ENCODE measurements at places on chromosomes 13 and 19. TPM values are rescaled to one million over a fixed set of nuclear protein-coding genes. Genes with fewer than 3 reads are reported as not detected.

The CRX gene
- total RNA-seq, result not detected

The FGF21 gene
- total RNA-seq, result not detected

- peaks cover 30% of the 10 kb centered on the region for H3K36me3 ChIP-seq
- no peak overlapping the region for H3K4me3 ChIP-seq
- peaks cover 15% of the 10 kb centered on the region for H3K4me1 ChIP-seq
- DNase-seq, result no peak
- no peaks in the 10 kb centered on the region for H3K27me3 ChIP-seq
These were observed 6.6 kb downstream of the ACP4 start for GRCh38 chr19:50796634-50797428.

DNA sequence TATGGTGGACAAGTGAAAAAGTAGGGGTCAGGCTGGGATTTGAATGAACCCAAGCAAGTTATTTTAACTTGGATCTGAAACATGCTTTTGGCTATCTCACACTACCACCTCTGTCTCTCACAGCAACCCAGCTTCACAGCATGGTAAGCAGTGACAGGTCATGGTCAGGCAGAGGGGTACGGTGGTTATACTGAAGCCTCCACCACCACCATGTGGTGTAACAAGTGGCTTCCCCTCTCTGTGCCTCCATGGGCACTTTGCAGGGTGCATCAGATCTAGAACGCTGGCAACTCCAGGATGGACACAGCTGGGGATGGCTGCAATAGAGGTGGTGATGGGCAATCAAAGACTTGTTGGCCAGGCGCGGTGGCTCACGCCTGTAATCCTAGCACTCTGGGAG is 739 bp upstream of the TMEM145 start:
- no peak for DNase-seq
- H3K27me3 ChIP-seq, result peaks cover 32% of the 10 kb centered on the region
- H3K27ac ChIP-seq, result no peak overlapping the region
- H3K4me1 ChIP-seq, result peaks cover 22% of the 10 kb centered on the region
- H3K36me3 ChIP-seq, result no peaks in the 10 kb centered on the region

GRCh38 chr13:43567608-43568007 is 219.2 kb downstream of the ENOX1 start:
- no peaks in the 10 kb centered on the region for H3K36me3 ChIP-seq
- H3K4me1 ChIP-seq, result no peaks in the 10 kb centered on the region
- H3K4me3 ChIP-seq, result no peak overlapping the region
- H3K27ac ChIP-seq, result no peak overlapping the region
- no peak for DNase-seq
- H3K27me3 ChIP-seq, result no peaks in the 10 kb centered on the region

- H3K27me3 ChIP-seq, result peaks cover 33% of the 10 kb centered on the region
- H3K4me3 ChIP-seq, result no peak overlapping the region
- H3K27ac ChIP-seq, result no peak overlapping the region
- peaks cover 13% of the 10 kb centered on the region for H3K4me1 ChIP-seq
These were observed 4.6 kb upstream of the PLPP2 start for GRCh38 chr19:295687-296370.

DNA sequence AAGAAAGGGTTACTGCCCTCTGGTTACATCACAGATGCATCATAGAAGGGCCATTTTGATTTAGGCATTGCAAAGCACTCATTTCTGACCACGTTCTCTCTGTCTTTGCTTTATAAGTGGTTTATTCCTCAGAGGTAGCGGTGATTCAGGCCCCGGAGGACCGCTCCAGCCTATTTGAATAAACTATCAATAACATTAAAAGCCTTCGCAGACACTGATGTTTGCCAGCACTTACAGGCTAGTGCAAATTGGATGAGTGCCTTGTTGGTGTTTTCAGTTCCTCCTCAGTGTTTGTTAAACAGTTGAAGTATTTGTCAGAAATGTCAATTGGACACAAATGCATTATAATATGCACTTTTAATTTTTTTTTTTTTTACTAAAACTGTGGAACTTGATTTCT is 120.2 kb downstream of the RXFP2 start:
- H3K36me3 ChIP-seq, result no peaks in the 10 kb centered on the region
- no peak for DNase-seq
- H3K27me3 ChIP-seq, result no peaks in the 10 kb centered on the region
- H3K4me1 ChIP-seq, result no peaks in the 10 kb centered on the region
- H3K27ac ChIP-seq, result no peak overlapping the region

The WDR62 gene
- total RNA-seq, result 2.0 TPM

DNA sequence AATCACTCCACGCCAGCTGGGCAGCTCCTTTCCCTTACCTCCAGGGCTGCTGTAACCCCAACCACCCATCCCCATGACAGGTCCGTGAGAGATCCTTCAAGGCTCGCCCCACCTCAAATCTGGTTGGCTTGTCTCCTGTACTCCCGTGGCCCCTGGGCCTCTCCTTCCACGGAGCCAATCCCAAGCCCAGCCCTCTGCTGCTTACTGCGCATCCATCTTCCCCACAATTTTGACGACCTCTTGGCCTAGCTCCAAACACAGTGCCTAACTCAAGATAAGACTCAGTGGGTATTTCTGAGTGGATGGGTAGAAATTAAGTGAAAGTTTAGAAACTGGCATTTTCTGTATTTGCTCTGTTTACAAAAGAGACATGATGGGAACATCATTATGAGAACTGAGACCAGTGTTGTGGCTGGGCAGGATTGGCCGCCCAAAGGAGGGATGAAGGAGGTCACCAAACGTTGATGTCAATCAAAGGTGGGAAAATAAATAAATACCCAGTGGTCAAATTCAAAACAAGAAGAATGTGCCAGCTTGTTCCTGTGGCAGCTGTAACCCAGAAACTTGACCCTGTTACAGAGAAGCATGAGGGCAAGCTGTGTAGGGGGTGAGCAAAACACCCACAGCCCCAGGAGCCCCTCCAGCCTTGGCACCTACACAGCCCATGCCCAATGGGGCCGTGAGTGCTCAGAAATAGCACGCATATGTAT is 162.2 kb downstream of the ABCC4 start:
- no peak overlapping the region for H3K4me3 ChIP-seq
- no peaks in the 10 kb centered on the region for H3K4me1 ChIP-seq
- no peaks in the 10 kb centered on the region for H3K27me3 ChIP-seq
- no peak for DNase-seq

GRCh38 chr19:5037936-5038335 is 69.0 kb downstream of the KDM4B start:
- no peak overlapping the region for H3K27ac ChIP-seq
- H3K27me3 ChIP-seq, result no peaks in the 10 kb centered on the region
- DNase-seq, result no peak
- no peak overlapping the region for H3K4me3 ChIP-seq
- peaks cover 2% of the 10 kb centered on the region for H3K4me1 ChIP-seq
- peaks cover 47% of the 10 kb centered on the region for H3K36me3 ChIP-seq

The ZNF160 gene
- total RNA-seq, result 42.1 TPM

DNA sequence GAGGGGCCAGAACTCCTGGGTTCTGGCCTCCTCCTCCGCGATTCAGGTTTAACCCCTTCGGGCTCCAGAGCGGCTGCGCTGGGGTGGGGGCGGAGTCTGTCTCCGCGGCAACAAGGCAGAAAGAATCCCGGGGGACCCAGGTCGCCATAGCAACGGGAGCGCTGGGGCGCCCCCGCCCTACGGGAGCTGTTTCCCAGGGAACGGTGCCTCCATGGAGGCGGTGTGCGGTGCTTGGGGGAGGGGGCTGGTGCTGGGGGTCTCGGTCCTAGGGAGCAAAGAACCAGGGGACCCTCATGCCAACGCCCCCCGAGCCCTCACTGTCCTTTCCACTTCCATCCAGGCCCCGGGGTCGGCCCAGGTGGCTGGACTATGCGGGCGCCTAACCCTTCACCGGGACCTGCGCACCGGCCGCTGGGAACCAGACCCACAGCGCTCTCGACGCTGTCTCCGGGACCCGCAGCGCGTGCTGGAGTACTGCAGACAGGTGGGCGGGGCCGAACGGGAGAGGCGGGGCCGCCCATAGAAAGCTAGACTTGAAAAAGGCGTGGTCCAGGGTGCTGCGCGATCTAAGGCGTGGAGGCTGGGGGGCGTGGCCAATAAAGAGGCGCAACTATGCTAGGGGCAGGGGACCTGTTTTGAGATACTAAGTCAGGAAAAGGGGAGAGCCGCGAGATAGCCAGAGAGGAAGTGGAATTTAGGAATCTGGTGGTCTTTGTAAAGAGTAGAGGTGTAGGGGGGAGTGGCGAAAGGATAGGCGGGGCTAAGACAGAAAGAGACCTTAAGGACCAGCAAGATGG is 1.2 kb downstream of the APLP1 start:
- H3K4me3 ChIP-seq, result peak overlapping the region; percentile 20
- no peaks in the 10 kb centered on the region for H3K36me3 ChIP-seq
- peak; percentile 67 for DNase-seq
- peaks cover 24% of the 10 kb centered on the region for H3K4me1 ChIP-seq

- no peaks in the 10 kb centered on the region for H3K27me3 ChIP-seq
These were observed 146.2 kb downstream of the ABCC4 start for GRCh38 chr13:95155093-95155492.

- H3K4me1 ChIP-seq, result peaks cover 66% of the 10 kb centered on the region
- H3K27ac ChIP-seq, result no peak overlapping the region
- no peak for DNase-seq
- no peaks in the 10 kb centered on the region for H3K36me3 ChIP-seq
- no peaks in the 10 kb centered on the region for H3K27me3 ChIP-seq
- no peak overlapping the region for H3K4me3 ChIP-seq
These were observed 1.6 kb downstream of the ADGRE1 start for GRCh38 chr19:6888967-6889366.

The TMC4 gene
- 1.5 TPM for total RNA-seq

DNA sequence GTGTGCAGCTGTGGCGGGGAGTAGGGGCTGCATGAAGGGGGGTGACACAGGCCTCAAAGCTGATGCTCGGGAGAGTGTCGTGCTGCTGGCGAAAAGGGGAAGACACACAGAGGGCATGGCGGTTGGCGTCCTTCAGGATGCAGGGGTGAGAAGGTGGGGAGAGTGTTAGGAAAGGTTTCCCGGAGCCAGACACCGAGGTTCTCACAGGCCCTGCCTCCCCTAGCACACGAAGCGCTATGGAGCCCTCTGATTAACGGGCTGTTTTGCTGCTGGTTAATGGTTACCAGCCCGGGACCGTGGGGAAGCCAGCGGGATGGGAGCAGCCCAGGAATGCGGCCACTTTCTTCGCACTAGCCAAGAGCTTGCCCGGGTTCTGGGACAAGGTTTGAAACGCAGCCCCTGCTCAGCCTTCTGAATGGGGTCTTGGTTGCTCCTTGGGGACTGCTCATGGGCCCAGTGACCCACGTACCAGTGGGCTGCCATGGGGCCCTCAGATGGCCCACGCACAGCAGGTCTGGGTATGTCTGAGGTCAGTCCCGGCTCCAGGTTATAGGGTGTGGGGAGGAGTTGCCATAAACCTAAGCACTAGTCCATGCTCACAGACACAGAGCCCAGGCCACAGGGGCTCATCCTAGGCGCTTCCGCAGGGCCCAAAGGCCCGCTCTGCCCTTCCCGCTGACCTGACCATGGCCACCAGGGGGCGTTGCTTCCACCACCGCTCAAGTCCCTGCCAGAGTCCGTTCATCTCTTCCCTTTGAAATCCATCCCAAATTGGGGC is 31.3 kb upstream of the ISYNA1 start:
- H3K27me3 ChIP-seq, result no peaks in the 10 kb centered on the region
- DNase-seq, result peak; percentile 59
- no peak overlapping the region for H3K4me3 ChIP-seq
- H3K4me1 ChIP-seq, result peaks cover 53% of the 10 kb centered on the region
- peaks cover 56% of the 10 kb centered on the region for H3K36me3 ChIP-seq

The GSX1 gene
- not detected for total RNA-seq

GRCh38 chr13:40484974-40485373 is 181.5 kb downstream of the FOXO1 start:
- DNase-seq, result no peak
- H3K4me3 ChIP-seq, result no peak overlapping the region
- peaks cover 95% of the 10 kb centered on the region for H3K4me1 ChIP-seq
- peak overlapping the region; percentile 59 for H3K27ac ChIP-seq
- H3K27me3 ChIP-seq, result no peaks in the 10 kb centered on the region

DNA sequence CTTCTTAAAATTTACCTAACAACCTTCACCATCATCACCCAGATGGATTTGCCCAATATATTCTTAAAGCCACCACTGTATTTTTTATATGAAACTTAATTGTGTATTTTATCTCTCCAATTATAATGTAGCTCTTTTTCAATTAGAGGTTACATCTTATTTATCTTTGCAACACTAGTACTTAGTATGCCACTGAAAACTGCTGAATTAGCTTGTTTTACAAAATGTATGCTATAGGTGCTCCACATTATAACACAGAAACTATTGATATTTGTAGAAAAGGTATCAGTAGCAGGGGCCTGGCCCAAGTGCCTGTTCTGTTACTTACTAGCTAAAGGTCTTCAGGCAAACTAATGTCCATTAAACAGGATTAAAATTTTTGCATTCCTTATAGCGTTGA is 35.8 kb upstream of the PCDH17 start:
- H3K27me3 ChIP-seq, result no peaks in the 10 kb centered on the region
- DNase-seq, result no peak
- no peaks in the 10 kb centered on the region for H3K36me3 ChIP-seq
- H3K27ac ChIP-seq, result no peak overlapping the region

Measured in CD4-positive, alpha-beta T cell (primary cell).